ENCODE measurements at places on chromosomes 1 and 21.

- no peak for DNase-seq
These were observed 41.2 kb downstream of the OPRD1 start for GRCh38 chr1:28853093-28853742.

DNA sequence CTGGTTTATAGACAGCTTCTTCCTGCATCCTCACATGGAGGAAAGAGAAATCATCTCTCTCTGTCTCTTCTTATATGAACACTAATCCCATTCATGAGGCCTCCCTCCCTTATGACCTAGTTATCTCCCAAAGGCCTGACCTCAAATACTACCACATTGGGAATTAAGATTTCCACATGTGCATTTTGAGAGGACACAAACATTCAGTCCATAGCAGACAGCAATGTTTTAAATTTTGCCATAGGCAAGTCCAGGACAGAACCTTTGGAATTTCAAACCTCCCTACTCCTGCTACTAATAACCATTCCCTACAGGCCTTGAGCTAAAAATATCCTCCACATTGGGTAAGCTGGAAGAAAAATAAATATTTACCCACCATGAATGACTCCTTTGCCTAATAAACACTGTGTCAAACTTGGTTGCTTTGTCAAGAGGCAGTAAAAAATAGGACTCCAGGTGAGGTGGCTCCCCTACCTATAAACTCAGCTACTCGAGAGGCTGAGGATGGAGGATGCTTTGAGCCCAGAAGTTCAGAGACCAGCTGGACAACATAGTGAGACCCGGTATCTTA, 113.7 kb downstream of the ZNF281 start:
- DNase-seq: no peak

DNA sequence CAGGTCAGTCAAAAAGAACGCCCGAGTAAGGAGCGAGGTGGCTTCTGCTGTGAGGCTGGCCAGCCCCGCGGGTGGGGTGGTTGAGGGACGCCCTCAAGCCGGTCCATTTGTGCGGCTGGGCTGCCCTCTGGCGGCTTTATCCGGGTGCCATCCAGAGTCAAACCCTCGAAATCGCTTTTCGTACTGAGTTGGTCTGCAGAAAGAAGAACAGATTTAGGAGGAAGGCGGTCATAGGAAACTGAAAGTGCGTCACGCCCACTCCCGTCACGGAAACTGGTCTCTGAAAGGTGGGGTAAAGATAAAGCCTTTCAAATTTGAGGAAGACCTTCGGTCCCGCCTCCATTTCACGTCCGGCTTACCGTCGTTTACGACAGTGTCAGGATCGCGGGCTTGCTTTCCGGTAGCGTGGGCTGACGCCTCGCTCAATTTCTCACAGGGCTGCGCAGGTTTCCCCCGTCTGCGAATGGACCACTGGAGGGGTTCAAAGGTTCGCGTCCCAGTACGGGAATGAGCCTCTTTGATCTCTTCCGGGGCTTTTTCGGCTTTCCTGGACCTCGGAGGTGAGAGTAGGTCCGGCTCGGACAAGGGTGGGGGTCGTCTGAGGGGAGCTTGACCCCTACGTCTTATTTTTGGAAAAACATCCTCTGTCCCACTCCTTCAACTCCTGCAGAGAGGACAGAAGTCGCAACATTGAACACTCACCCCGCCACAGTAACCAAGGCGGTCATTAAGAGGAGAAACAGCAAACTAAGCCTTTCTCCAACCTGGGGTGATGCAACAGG, at the start of gene HAX1:
Gene HAX1, plus strand, starts transcription at position 413 of the 782 bp plus-strand sequence. Its CDS starts 95 bp downstream, at position 508.
- peak; percentile 99 for DNase-seq

- DNase-seq: no peak
These were observed 13.3 kb downstream of the RBBP5 start for GRCh38 chr1:205108464-205108863.

GRCh38 chr1:118827636-118828035, 160.5 kb downstream of the TBX15 start:
- DNase-seq: no peak

- DNase-seq: no peak
These were observed 644 bp upstream of the MRPL24 start for GRCh38 chr1:156741481-156741983.

- DNase-seq: peak; percentile 84
These were observed 9.8 kb downstream of the PDXK start for GRCh38 chr21:43728467-43729390.

DNA sequence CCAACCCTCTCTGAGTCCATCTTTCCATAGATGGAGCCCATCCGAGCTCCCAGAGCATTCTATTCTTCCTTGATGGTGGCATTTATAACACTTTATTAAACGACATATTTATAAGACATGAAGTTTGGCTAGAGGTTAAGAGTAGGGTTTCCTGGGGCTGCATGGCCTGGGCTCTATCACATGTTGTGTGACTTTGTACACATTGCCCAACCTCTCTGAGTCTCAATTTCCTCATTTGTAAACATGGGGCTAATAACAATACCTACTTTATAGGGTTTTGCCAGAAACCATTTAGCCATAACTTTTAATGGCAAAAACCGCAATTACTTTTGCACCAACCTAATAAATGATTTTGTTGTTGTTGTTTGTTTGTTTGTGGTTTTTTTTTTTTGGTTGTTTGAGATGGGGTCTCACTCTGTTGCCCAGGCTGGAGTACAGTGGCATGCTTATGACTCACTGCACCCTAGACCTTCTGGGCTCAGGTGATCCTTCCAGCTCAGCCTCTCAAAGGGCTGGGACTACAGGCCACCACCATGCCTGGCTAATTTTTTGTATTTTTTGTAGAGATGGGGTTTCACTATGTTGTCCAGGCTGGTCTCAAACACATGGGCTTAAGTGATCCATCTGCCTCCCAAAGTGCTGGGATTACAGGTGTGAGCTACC, 13.9 kb upstream of the ASAP3 start:
- no peak for DNase-seq

DNA sequence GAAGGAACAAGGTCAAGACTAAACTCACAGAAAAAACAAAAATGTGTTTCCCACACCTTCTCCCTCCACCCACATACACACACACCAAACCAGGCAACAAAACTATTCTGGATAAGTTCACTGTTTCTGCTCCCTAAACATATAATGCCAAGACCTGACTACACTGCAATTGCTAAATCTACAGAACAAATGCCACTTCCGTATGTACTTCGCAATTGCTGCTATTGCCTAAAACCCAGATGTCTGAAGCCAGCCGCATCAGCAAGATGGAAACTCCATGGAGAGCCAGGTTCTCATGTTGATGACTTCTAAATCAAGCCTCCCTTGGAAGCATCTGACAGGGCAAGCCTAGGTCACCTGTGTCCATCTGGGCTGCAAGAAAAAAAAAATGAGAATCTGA, 8.3 kb upstream of the AIM2 start:
- no peak for DNase-seq

DNA sequence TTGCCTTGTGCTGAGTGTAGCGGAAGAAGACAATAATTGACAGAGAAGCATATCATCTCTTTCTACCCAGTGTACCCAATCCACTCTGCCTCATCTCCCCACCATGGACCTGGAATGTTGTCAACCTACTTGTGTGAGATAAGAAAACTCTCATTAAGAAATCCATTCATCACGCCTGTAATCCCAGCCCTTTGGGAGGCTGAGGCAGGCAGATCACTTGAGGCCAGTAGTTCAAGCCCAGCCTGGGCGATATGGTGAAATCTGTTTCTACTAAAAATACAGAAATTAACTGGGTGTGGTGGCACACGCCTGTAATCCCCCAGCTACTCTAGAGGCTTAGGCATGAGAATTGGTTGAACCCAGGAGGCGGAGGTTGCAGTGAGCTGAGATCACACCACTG, 209.6 kb downstream of the PBX1 start:
- no peak for DNase-seq

DNA sequence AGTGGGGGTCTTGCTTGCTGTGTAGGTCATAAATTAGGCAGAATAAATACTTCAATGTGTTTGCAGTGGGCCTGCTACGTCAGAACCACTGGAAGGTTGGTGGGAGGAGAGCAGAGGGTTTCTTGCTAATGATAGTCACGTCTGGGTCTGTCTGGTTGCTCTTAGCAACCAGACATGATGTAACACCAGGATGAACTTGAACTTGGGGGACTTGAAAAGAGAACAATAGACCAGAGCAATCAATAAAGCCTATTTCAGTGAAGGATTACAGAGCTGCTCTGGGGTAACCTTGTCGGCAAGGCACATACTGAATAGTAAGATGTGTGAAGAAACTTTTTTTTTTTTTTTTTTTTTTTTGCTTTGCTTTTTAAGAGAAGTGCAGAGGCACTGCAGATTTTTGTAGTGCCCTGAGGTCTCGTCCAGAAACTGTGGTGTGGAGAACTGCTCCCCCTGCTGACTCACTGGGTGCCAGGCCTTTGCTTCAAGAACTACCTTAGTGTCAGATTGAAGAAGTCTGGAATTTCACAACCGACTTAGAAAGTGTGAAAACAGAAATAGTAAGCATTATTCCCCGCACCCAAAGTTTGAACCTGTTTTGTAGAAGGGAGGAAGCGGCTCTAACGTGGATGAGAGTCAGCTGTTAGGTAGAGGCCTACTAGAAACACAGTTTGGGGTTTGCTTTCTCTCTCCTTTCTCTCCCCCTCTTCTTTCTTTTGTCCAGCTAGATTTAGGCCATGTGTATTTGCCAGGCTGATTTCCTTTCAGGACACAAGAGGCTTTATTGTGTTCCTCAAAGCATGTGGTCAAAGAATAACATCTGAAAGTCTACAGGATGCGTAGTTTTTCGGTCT, 271.6 kb downstream of the TM2D1 start:
- peak; percentile 75 for DNase-seq

DNA sequence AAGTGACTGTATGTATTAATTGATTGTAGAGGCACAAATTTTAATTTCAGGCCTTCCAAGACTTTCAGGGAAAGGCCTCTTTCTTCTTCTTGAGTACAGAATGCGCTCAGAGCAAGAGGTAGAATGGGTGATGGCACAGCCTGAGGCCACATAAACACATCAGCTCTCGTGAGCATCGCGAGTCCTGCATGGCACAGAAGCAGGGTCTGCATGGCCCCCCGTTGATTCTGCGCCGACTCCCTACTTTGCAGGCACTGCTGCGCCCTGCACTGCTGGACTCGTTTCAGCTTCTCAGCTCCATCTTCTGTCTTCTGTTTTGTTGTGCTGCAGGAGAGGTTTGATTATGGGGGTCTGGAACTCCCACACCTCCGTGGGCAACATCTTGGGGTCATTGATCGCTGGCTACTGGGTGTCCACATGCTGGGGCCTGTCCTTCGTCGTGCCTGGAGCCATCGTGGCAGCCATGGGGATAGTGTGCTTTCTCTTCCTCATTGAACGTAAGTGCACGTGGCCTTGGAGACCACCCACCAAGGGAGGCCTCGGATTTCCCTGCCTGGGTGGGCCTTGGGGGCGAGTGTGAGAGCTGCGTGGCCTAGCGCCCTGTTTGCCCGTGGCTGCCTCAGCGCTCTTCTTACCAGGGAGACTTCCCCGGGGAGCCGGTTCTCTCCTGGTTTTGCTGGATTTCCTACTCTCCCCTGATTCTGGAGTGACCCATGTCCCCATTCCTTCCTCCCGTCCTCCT, 29.6 kb downstream of the SLC37A1 start:
- DNase-seq: no peak

- no peak for DNase-seq
These were observed 316 bp downstream of the AP4B1 start for GRCh38 chr1:113904293-113904673.

- DNase-seq: no peak
These were observed 36.2 kb upstream of the GADD45A start for GRCh38 chr1:67648582-67649326.

DNA sequence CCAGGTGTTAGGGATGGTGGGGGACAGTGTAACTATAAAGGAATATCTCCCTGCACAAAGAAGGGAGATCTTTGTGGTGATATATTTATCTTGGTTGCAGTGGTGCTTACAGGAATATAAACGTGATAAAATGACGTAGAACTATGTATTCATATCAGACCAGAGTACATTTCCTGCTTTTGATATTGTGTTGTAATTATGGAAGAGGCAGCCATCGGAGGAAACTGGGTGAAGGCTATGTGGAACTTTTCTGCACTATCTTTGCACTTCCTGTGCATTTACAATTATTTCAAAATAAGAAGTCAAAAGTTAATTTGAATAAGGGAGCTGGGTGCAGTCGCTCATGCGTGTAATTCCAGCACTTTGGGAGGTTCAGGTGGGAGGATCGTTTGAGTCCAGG, 37.6 kb downstream of the NDUFS5 start:
- no peak for DNase-seq

- DNase-seq: no peak
These were observed 231.3 kb downstream of the SETD4 start for GRCh38 chr21:35829067-35829466.

DNA sequence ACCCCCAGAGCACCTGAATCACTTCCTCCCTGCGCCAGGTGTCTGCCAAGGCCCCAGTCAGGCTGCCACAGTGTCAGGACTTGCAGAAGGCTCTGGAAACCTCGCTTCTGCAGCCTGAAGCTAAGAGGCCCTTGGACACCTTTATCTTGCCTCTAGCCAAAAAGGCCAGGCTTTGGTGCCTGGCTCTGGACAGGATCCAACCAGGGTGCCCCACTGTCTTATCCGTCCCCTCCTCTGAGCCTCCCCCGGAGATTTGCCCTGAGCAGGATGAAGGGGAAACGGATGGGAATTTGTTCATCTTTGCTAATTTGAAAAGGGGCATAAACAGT, 12.8 kb upstream of the CLSTN1 start:
- DNase-seq: no peak

DNA sequence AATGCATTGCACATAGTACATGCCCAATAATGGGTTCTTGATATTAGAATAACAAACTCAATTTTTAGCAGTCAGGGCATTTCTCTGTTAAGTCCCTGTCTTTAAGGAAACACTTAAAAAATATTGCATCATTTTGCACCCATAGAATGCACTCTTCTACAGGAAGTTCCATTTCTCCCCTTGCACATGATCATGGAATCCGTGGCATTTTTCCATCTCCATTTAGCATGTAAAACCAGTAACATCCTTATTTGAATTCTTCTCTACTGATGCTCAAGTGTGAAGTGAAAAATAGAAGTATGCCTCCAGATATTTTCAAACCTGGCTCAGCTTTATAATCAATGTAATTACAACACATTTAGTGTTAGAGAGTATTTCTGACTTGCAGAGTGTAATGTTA, 192.8 kb downstream of the RWDD3 start:
- DNase-seq: no peak

DNA sequence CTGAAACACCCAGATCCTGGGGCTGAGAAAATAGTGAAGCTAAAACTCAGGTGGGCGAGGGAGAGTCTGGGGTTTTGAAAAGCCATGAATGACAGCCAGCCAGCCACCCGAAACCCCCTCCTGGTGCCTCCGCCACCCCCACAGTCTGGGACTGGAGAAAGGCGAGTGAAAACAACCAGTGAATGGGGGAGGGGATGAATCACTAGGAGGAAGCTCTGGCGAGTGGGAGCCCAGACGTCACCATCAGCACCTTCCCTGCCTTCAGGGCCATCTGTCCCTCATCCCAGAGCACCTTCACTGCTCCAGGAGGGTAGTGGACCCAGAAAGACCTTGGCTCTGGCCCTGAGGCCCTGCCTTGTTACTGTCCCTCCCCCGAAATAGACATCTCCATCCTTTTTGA, 9.2 kb downstream of the RORC start:
- DNase-seq: no peak

DNA sequence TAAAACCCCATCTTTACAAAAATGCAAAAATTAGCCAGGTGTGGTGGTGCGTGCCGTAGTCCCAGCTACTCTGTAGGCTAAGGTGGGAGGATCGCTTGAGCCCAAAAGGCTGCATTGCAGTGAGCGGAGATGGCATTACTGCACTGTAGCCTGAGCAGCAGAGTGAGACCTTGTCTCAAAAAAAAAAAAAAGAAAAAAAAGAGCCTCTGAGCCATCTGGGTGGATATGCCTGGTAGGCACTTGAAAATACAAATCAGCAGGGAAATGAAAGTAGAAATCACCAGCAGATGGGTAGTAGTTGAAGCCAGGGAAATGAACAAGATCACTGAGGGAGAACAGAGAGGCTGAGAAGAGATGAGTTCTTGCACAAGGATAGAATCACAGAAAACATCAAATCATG, 131.0 kb upstream of the HMCN1 start:
- no peak for DNase-seq
